ENCODE measurements at places on chromosomes 2 and 18. TPM values are rescaled to one million over a fixed set of nuclear protein-coding genes. Genes with fewer than 3 reads are reported as not detected.
A peak's percentile ranks its signal among the peaks of the same experiment; 100 is the strongest.

- DNase-seq, result no peak
These were observed 76.9 kb upstream of the NRXN1 start for GRCh38 chr2:51108794-51109193.

DNA sequence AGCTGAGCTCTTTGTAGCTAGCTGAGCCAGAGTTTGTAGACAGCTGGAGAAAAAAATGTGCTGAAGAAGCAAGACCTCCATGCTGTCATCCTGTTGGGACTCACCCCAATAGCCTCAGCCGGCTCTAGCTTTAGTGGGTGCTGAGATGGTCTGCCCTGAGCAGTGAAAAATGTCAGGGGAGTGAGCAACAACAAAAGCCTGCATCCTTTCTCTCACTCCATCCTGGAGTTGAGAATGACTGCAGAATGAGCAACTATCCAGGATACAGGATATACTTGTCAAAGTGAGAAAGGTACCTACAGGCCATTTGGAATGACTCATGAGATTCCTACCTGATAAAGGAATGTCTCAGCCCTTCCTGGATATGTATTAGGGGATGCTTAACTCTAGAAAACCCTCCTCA is 146.1 kb upstream of the DLX2 start:
- DNase-seq, result no peak

GRCh38 chr2:24984912-24985311 is 13.2 kb upstream of the DNAJC27 start:
- no peak for DNase-seq

DNA sequence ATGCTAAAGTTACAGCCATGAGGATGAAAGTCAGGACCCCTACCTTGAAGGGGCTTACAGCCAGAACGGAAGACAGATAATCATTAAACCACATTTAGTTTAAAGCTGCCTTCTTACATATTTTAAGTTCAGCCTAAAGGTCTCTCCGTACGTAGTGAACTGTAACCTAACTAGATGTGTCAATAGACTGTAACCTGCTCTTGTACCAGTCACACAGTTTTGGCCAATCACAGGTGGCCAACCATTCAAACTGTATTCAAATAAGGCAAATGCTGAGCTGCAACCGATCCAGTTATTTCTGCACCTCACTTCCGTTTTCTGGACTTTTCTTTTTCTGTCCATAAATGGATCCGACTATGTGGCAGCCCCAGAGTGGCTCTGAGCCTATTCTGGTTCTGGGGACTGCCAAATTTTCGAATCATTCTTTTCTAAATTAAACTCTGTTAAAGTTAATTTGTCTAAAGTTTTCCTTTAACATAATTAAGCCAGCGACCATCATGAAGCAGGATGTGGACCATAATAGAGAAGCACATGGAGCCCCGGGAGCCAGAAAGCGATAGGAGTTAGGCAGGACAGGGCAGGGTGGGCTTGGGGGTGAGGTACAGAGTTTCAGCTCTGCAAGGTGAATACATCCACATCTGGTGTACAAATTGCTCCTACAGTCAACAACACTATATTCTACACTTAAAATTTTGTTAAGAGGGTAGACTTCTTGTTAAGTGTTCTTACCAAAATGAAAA is 48.4 kb upstream of the YPEL5 start:
- DNase-seq, result no peak

GRCh38 chr2:234252772-234253171 is 202.3 kb downstream of the SPP2 start:
- no peak for DNase-seq

DNA sequence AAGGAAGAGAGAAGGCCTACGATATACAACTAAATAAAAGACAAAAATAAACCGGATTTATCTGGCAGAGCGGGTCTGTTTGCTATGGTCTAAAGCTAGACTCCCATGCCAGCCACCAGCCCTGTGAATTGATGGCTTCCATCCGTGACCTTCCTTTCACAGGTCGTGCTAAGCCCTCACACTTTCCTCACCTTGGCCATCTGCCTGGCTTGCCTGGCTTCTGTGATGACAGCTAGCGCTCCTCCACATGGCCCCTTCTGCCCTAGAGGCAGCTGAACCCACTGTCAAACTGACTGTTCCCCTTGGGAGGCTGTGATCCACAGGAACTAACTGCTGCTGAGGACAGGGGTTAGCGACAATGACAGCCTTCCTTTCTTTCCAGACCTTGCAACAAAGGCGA is 32.5 kb downstream of the GAREM1 start:
- no peak for DNase-seq

DNA sequence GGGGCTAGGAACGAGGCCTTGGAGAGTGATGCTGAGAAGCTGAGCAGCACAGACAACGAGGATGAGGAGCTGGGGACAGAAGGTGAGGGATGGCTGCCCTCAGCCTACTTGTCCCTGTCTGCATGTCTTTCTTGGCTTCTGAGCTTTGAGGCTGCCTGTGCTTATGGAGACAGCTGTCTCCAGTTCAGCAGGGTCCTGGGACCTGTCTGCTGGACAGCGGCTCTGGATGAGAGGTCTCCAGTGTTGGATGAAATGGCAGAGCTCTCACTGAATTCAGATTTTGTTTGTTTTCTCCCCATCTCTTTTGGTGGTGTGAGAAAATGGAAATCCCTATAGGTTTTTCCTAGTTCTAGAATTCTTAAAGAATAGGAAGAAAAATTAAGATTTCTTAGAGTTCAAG is 54.8 kb downstream of the NTSR2 start:
- DNase-seq, result no peak

DNA sequence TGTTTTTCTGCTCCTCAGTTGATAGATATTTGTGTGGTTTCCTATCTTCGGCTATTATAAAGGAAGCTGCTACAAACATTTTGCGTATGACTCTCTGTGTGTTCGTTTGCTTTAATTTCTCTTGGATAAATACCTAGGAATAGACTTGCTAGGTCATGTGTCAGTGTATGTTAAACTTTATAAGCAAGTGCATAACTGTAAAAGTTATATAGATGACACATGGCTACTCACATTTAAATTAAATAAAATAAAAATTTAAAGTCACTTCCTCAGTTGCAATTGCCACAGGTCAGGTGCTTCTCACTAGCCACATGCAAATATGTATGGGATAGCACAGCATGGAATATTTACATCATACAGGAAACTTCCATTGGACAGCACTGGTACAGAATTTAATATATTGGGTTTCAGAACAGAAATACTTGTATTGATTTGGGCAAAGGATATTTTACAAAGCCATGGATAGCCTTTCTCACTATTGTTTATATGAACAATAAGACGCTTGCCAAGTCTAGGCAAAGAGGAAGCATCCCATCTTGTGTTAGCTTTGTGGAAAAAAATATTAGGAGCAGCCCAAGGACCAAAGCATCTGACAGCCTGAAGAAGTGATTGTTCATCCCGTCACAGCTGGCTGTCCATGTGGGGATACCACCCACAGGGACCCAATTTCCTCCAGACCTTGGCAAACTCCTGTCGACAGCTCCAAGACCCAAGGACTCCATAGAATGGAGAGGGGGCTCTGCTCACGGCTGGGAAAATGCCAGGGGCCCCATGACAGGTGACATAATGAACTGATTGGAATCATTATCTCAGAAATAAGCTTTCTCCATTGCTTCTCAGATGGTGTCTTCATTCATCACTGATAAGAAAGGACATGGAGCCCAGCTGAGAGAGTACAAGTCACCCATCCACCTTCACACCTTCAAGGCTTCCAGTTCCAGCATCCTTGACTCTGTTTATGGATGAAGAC is 196.7 kb downstream of the SH3BP4 start:
- no peak for DNase-seq

- no peak for DNase-seq
These were observed 151.8 kb downstream of the UBR3 start for GRCh38 chr2:169979025-169979424.

DNA sequence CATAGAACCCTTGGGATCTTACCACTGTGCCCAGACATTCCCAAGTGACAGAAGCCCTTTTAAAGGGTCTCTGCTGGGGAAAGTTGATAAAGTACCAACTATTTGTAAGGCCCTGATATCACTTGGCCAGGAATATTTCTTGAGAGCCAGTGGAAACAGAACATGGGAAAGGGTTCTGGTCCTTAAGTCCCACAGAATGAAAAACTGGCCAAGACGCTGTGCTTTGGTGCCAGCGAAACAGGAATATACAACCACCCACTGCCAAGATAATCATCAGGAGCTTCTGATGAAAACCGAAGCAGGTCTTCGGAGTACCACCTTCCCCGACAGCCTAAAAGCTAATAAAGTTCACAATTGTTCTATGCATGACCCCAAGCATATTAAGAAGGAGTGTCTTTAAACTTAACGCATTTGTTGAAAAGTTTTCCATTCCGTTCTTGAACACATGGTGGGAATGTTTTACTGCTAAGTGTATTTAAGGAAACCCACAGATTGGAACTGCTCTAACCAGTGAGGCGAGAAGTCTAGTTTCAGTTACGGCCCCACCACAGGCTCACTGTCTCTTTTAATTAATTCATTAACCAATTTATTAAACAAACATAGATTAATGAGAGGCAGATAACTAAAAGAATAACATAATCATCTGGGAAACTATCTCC is 152.6 kb downstream of the ANKRD44 start:
- DNase-seq, result no peak

GRCh38 chr18:7754258-7754657 is 187.1 kb downstream of the PTPRM start:
- DNase-seq, result no peak

DNA sequence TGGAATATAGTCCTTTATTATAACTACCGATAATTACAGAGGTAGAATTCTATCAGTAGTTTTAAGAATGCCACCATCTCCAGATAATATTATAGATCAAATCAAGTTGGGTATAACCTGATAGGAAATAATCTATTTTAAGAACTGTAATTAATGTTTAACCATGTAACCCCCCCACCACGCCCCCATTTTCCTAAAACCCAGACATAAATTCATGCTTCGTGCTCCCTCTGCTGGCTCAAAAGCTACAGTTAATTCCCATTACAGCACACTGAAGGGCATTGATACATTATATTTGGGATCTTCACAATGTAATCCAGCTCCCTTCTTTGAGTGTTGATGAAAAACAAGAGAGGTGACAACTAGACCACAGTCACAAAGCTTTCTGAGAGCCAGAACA is 228.0 kb upstream of the SMAD7 start:
- peak; percentile 17 for DNase-seq

DNA sequence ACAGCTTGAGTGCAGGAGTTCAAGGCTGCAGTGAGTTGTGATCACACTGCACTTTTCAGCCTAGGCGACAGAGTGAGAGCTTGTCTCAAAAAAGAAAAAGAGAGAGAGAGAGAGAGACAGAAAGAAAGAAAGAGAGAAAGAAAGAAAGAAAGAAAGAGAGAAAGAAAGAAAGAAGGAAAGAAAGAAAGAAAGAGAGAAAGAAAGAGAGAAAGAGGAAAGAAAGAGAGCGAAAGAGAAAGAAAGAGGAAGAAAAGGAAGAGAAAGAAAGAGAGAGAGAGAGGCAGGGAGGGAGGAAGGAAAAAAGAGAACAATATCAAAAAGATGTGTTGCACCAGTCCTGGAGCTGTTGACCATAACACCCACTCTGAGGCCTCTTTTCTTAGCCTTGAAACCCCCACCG is 89.8 kb upstream of the MBOAT2 start:
- DNase-seq, result no peak

DNA sequence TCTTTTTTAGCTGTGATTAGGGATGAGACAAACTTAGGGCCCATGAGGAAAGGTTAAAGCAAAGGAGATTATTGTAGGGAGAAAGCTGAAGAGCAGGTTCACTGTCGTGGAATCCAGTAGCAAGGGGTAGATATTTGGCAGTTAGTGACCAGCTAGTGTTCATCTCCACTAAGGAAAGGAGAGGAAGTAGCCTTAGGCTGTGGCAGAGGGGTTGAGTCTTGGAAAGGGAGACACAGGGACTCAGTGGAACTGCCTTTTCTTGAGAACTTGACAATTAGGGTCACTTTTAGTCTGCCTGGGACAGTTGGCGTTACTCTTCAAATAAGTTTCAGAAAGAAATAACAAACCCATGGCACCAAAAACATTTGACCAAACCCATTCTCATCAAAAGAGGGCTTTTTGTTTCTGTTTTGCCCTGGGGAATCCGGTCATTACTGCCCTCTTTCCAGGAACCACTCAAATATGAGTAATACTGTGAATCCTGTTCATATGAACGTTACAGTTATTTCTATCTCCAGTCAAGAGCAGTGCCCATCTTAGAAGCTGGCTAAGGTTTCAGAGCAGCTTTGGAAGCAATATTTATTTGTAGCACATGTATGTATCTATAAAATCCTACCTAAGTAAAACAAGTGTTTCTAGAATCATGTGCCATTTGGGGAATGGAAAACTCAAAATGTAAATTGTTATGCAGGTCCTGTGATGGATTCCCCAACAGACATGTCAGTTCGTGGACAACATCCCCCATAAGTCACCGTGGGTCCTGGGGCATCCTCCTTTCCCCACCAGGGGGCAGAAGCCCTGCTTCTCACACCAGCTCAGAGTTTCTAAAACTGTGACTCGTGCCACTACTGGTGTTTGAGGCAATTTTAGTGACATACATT is 77.3 kb upstream of the PHLPP1 start:
- peak; percentile 77 for DNase-seq

DNA sequence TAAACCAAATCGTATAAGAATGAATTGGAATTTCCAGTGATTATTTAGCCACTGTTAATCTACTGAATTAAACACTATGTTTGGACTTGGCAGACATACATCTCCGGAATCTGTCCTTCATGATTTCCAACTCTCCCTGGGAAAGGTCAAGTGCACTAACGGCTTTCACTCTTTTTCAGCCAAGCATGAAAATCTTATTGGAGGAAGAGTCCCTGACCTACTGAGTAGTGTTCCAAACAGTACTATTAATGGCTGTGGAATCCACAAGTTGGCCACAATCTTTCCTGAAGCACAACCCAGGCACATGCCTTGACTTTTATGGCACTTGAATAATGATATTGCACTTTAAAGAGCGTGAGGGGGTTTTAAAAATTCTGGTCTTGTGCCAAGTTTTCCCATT is 318.9 kb upstream of the RND3 start:
- DNase-seq, result no peak

DNA sequence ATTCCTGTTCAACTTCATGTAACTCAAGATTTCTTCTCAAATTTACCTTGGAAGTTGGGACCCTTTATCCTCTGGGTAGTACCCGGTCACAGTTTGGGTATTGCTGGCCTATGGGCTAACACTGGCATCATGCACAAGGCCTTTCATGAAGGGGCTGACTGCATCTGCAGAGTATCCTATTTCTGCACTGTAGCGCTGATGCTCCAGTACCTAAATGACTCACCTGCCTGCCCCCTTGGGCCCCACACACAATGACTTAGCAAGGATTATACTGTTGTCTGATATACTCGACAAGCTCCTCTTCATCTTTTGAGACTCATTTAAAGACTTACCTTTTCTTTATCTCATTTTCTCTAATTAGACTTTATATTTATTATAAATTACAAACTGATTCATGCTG is 39.9 kb downstream of the DNAH6 start:
- DNase-seq, result peak; percentile 51

The FSHR gene
- not detected for total RNA-seq

The GKN2 gene
- not detected for total RNA-seq

The DQX1 gene
- total RNA-seq, result 0.41 TPM

The RNU2-63P gene
- 1.7 TPM for total RNA-seq

The TCF23 gene
- not detected for total RNA-seq

The WNT6 gene
- total RNA-seq, result not detected

The ING5 gene
- total RNA-seq, result 39.7 TPM

The MAL gene
- 43.3 TPM for total RNA-seq

The ATOH8 gene
- not detected for total RNA-seq

The IMP4 gene
- total RNA-seq, result 148 TPM

All from activated CD4-positive, alpha-beta T cell treated with anti-CD3 and anti-CD28 coated beads for 36 hours (primary cell).